ENCODE measurements at places on chromosomes 13 and 19. TPM values are rescaled to one million over a fixed set of nuclear protein-coding genes. Genes with fewer than 3 reads are reported as not detected.

The TNFSF11 gene
- not detected for total RNA-seq

The C19orf81 gene
- not detected for total RNA-seq

The IFNL3 gene
- total RNA-seq = not detected

The PBX4 gene
- total RNA-seq = not detected

The AXL gene
- 148 TPM for total RNA-seq

The PEAK3 gene
- not detected for total RNA-seq
